ENCODE measurements at places on chromosomes 4 and X.

DNA sequence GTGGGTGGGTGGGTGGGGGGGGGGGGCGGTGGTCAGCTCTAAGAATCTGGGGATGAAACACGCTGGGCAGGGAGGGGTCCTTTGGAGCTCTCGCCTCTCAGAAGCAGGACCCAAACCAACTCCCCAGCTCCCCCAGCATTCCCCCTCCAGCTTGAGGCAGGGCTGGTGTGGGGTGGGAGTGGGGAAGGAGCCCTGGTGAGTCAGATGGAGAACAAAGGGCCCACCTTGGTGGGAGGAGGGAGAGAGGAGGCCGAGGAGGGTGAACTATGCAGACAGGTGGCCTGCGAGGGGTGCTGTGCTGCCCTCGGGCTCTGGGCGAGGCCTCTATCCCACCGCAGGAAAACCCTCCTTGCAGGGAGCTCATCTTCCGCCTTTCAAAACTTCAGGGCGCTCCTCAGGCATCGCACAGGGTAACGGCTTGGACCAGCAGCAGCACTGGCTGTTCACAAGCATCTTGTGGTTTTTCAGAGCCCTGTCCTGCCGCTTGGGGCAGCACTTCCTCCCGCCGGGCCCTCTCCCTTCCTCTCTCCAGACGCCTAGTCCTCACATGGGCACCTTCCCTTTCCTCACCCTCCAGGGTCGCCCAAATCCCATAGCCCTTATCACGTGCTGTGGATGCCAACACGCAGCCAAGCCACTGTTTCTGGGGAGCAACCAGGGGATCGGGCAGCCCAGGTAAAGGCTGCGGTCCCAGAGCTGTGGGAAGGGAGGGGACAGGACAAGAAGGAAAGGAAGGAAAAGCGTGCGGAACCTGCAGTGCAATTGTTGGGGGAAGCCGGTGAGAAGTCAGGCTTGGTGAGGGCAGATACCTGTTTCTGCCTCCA, 34.0 kb upstream of the GRPEL1 start:
- DNase-seq = peak; percentile 69

DNA sequence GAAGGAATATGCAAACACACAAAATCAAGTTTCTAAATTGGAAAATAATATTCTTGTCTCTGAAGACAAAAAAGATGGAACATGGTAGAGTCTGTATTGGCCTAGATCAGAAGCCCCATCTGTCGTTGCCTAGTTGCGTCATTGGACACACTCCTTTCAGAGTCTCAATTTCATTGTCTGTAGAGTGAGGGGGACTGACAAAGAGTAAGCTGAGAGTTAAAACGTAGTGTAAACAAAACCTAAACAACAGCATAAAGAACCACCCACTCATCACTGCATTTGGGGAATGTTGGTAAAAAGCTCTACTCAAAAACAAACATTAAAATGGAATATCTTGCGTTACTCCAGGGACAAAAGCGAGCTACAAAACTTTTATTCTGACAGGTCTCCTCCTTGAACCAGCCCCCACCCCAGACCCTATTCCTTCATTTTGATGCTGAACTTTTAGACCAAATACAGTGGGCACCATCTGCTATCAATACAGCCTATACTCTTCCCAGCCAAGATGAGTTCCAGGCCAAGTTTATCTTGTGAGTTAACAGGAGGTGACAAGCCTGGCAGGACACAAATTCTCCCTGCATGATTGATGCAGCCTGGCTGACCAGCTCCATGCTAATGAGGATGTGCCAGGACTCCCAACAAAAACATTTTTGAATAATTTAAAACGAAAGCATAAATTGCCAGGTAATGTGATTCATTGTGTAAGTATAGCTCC, 125.2 kb downstream of the COL25A1 start:
- DNase-seq = no peak

DNA sequence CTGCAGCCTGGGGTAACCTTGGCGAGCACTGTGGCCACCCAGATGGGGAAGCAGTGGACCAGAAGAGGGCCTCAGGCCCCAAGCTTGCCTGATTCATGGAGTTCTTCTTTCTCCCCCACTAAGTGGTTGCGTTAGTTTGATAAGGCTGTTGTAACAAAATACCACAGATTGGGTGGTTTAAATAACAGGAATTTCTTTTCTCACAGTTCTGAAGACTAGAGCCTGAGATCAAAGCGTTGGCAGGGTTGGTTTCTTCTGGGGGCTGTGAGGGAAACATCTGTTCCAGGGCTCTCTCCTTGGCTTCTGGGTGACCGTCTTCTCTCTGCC, 105.7 kb upstream of the GATB start:
- no peak for DNase-seq

DNA sequence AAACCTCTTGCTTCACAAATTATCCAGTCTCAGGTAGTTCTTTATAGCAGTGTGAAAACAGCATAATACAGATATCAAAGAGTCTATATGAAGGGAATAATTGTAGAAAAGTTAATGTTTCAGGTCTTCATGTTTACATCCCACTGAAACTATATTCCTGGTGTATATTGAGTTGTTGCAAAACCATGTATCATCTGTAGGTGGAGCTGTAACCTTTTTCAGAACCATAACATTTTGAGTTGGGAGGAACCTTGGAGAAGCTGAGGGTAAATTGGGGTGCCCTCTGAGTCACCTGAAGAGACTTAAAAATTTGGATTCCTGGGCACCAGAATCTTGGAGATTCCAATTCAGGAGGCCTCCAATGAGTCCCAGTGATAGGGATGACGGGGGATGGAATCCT, 51.9 kb upstream of the TAPT1 start:
- DNase-seq = no peak

DNA sequence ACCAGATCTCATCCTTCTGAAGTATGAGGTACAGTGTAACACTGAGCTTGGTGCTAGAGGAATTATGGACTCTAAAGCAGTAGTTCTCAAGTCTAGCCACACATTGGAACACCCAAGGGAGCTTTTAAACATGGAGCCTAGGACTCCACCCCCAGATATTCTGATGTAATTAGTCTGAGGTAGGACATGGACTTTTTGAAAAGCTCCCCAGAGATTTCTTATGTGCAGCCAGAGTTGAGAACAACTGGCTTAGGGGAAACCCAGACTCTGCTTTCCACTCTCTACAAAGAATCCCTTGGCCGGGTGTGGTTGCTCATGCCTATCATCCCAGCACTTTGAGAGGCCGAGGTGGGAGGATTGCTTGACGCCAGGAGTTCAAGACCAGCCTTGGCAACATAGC, 11.6 kb upstream of the GDPD2 start:
- DNase-seq = no peak

DNA sequence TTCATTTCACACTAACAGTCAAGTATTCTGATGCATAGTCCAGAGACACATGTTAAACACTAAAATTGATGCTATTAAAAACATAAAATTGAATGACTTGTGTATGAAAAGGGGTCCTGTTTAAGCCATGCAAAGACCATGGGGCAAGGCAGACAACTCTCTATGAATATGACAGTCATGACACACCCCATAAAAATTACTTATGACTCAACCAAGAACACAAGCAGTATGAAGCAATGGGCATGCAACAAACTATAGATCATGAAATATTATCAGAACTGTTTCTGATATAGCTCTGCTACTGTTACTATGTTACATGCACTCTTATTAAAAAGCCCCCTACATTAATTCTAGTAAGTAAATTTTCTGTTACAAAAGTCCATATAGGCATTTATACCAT, 57.5 kb upstream of the ZCCHC13 start:
- DNase-seq = no peak

DNA sequence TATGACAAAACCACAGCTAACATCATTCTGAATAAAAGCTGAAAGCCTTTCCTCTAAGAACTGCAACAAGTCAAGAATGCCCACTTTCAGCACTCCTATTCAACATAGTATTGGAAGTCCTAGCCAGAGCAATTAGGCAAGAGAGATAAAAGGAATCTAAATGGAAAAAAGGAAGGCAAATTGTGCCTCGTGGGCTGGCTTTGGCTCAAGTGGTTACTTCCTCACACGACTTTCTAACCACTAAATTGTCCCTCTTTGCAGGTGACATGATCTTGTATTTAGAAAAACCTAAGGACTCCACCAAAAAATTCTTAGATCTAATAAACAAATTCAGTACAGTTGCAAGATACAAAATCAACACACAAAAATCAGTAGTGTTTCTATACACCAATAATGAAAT, 57.2 kb downstream of the SCML2 start:
- no peak for DNase-seq

DNA sequence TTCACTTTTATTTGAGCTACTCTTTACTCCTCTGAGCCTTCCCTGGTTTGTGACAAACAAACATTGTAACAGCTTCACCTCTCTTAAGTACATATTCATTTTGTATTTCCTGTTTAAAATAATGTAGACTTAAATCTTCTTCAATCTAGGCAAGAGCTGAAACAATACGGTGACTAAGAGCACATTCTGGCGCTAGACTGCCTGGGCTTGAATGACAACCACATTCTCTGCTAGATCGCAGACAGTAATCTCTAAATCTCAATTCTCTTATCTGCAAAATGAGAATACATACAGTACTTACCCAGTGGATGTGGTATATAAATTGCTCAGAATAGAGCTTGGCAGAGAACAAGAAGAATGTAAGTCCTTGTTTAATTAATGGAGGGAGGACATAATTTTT, 144.8 kb downstream of the ARAP2 start:
- DNase-seq = no peak

- no peak for DNase-seq
Observed at GRCh38 chr4:158208963-158209640, 1.2 kb upstream of the TMEM144 start.
